ENCODE measurements at places on chromosomes 5 and 9.

DNA sequence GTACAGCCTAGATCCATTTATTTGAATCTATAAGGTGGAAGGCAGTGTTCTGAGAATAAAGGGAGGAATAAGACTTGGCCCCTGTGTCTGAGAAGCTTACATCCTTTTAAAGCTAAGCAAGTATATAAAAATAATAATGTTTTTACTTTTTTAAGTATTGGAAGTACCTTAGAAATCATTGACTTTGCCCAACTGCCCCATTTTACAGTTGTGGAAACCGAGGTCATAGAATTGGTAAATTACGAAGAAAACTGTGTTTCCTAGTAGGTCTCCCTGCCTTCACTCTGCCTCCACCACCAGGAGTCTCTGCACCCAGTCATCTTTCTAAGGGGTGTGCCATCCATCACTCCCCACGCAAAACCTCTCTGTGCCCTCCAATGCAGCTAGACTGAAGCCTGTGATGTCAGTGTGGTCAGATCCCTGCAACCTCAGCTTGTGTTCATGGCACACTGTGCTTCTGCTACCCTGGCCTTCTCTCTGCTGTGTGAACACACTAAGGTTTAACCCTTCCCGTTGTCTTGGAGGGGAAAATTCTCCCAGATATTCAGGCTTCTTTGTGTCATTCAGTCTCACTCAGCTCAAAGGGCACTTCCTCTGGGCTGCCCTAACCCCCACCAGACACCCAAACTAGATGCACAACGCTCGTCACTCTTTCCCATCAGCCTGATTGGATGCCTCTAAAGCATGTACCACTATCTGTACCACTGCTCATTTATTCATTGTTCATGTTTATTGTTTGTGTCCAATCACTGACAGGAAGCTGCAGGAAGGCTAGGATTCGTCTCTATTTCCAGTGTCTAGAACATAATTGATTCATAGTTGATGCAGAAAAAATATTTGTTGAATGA is 18.2 kb downstream of the ADRB2 start:
- DNase-seq, result no peak

DNA sequence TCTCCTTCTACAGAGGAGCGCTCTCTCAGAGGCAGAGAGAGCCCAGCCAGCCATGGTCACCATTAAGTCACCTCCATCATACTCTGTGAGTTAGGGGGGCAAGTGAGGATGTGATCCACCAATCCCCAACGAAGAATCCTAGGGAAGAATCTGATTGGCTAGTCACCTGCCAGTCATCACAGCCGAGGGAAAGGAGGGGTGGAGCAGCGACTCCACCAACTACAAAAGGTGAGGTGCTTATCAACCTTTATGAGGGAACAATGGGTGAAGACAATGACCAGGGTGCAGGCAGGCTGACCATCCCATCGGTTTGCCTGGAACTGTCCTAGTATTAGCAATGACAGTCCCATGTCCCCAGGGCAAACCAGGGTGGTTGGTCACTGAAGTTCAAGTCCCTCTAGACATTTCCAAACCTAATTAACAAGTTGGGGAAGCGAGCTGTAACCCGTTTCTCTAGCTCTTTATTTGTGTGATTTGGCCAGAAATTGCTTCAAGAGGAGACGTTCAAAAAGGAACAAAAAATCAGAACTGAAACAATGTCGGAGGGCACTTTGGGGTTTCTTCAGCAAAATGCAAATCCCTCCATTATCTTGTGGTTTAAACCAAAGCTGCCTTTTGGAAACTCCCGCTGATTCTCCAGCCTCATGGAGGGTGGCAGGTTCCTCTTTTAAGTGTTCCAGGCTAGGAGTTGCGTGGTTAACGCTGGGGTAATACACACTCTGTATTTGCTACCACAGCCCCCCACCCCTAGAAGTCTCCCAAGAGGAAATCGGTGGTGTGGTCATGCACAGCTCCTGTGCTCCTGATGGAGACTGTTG is 18.8 kb upstream of the FCN1 start:
- no peak for DNase-seq

DNA sequence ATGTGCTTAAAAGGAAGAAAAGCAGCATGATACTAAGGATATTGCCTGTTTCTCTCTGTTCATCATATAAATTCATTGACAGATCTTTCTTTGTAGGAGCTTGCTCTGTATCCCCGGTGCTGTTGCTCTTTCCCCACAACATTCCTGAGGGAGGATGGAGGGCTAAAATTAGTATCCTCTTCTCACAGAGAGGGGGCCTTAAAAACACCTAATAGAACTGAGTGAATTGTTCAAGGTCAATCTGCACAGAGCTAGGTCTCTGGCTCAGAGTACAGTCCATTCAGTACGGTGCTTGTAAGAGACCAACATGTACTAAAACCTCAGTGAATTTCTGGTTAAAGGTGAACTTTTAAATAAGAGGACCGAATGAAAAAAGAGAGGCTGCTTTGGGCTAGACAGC is 88.7 kb downstream of the PALM2AKAP2 start:
- no peak for DNase-seq

DNA sequence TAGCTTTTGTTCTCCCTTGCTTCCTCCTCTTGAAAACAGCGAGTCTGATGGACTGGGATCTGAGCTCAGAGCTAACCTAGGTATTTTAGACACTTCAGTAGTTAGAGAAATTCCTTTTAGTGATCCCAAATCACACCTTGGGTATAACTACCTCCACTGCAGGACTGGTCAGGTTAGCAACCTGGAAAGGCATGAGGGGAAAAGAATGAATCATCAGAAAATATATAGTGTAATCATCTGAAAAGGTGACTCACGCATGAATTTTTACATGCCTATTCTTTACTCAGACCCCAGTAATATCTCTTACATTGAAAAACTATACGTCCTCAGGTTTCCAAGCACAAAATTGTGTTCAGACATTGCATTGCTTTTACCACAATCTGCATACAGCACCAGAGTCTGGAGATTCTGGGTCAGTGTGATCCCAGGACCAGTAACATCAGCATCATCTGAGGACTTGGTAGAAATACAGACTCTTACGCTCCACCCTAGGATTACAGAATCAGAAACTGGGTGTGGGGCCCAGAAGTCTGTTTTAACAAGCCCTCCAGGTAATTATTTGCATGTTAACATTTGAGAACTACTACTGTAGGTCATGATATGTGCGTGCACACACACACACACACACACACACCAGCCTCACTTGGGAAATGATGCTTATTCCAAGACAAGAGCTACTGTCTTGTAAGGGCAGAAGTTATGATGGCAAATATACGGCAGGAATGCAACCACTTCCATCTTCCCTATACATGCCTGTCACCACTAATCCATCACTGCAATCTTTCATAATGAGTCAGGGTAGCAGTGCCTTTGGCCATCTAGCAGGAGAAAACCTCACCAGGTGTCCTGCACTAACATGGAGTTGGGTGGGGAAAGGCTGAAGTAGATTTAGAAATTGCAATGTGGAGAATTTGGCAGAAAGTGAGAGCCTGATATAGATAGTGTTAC is 271.6 kb upstream of the MAP3K1 start:
- DNase-seq, result no peak

DNA sequence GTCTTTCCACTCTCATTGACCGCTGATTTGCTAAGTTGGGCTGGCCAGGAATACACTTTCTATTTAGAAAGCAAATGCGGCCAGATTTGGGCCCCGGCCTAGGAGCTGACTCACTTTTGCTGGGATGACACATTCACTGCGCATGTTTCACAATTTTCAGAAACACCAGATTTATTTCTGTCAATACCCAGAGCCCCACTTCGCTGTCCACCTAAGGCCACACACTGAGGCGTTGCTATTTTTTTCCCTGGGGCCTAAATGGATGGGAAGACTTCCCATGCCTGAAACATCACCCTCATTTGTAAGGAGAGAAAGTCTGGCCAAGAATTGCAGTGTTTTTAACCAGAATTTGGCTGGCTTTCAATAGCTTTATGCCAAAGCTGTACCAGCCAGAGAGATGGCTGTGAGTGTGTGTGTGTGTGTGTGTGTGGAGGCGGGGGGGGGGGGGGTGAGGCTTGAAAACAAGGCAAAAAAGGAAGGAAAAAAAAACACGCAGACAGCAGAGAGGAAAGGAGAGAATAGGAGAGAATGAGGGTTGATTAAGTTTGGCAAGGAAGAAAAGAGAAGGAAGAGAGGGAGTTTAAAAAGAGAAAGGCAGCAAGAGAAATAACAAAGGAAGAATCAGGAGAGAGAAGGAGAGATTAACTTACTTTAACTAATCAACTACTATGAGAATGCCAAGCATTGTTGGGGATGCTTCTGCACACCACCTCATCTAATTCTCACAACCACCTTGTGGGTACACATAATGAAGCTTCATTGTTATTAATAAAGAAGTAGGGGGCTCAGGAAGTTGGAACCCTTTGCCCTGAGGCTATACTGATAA is 261.4 kb upstream of the KLF4 start:
- DNase-seq, result peak; percentile 84

GRCh38 chr9:88007291-88007650 is 32.9 kb upstream of the CDK20 start:
- DNase-seq, result no peak

GRCh38 chr5:154478752-154479159 is 729 bp upstream of the HAND1 start:
- no peak for DNase-seq

- no peak for DNase-seq
These were observed 454.5 kb upstream of the ZNF608 start for GRCh38 chr5:125200866-125201373.

DNA sequence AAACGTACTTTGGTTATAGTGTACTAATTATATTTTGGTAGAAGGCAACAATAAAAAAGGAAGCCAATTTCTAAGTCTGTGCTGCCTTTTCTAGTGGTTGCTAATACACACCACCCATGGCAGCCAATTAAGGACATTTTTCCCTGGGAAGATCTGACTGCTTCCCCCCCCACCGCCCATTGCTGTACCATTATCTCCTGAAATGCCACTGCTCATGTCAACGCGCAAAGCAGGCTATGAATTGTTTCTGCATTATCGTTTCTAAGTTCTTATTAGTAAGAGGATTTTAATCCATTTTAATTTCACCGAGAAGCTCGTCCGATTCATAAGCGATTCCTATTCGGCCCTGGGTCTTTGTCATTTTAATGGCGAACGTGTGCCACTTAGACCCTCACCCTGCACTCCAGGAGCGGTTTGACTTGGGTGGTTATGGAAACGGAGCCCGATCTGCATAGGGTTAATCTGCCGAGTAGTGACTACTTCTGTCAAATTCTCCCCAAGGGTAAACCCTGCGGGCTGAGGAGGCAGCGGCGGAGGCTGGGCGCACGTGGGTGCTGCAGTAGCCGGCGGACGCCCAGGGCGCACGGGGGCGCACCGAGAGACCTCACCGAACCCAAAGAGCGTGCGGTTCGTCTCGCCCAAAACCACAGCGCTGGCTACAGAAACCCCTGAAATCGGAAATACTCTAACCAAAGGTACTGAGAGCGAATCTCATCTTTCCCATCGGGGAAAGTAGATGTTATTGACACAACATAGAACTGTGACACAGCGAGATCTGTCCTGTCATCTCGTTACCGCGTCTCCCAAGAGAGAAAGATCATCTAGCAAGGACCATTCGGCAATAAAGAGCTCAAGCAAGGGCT is 55.8 kb upstream of the SHC3 start:
- DNase-seq, result no peak

DNA sequence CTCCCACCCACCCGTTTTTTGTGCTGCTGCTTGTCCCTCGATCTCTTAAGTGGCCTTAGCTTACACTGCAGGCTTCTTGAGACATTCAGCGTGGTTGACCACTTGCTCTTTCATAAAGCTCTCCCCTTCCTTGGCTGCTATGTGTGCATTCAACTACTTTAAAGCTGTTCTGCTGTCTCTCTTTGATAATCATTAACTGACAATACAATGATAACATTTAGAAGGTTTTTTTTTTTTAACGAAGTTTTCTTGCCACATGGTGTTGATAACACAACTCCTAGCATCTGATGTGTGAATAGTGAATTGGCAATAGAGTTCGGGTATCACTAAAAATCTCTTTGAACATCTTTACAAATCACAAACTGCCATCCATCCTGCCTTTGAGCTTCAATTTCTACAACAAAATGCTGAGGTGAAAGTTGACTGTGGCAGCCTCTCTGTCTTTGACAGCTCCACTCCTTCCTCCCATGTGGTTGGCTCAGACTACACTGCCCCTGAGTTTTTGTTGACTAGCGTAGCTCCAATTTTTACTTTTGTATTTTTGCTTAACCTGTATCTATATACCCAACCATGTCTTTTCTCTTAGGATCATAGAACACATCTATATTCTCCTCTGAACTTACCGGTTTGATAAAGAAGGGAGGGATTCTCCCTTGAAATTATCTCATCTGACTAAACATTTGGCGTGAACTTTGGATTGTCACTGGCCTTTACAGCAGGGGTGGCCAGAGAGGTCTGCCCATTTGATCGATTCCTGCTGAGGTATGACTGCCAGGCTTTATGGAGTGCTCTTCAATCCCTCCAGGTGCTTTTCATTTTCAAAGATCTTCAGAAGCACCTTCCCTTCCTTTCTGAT is 409.4 kb upstream of the CD180 start:
- DNase-seq, result no peak

GRCh38 chr9:27291292-27291691 is 5.7 kb downstream of the EQTN start:
- no peak for DNase-seq

DNA sequence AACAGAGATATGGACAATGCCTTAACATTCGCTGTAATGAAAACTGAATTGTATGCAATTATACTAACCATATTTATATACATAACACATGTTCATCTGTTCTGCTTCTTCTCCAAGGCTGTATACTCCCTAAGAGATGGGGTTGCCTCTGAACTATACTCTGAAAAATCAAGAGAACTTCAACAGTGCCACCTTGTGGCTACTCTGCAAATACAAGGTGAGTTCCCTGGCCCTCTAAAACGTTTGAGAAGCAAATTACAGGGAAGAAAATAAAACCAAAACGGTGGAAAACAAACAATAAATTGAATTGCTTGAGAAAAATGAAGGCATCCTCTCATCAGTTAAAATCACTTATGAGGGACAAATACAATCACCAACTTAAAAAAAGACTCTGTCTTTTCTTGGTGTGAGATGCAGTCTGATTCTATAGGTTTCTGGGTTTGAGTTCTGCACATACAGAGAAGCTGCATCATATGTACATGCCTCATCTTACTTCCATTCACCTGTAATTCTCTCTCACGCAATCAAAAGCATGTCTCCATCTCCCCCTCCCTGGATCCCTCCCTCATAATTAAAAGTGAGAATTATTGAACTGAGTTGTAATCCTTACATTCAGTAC is 98.6 kb downstream of the FBXW11 start:
- DNase-seq, result peak; percentile 14
